ENCODE measurements at places on chromosomes 11 and 22. TPM values are rescaled to one million over a fixed set of nuclear protein-coding genes. Genes with fewer than 3 reads are reported as not detected.

RCOR2 gene
- not detected for total RNA-seq

CCDC87 gene
- 0.22 TPM for total RNA-seq

SHANK2 gene
- total RNA-seq: 0.24 TPM

MAFF gene
- 4.5 TPM for total RNA-seq

DRD4 gene
- total RNA-seq: 0.49 TPM

BEST1 gene
- 0.44 TPM for total RNA-seq

OR8D4 gene
- not detected for total RNA-seq

LIN7C gene
- total RNA-seq: 23.5 TPM

SLC16A8 gene
- not detected for total RNA-seq

PHETA2 gene
- total RNA-seq: 2.7 TPM

OR10G7 gene
- total RNA-seq: not detected

CDON gene
- total RNA-seq: 0.24 TPM

KRTAP5-6 gene
- not detected for total RNA-seq

ST14 gene
- total RNA-seq: 23.9 TPM

ANKRD42 gene
- 6.6 TPM for total RNA-seq

PARVB gene
- total RNA-seq: 53.5 TPM

DGAT2 gene
- 6.9 TPM for total RNA-seq

GLYATL2 gene
- total RNA-seq: not detected

FAM83F gene
- total RNA-seq: 0.02 TPM

TIGD3 gene
- 1.4 TPM for total RNA-seq

FBLN1 gene
- total RNA-seq: not detected

MMP1 gene
- not detected for total RNA-seq

OR52I1 gene
- not detected for total RNA-seq

APOL5 gene
- total RNA-seq: not detected

MB gene
- total RNA-seq: not detected

TH gene
- total RNA-seq: not detected

NXPE4 gene
- not detected for total RNA-seq

SLC6A5 gene
- total RNA-seq: not detected

KLHL22 gene
- 22.4 TPM for total RNA-seq

CCDC81 gene
- total RNA-seq: 0.82 TPM

CADM1 gene
- total RNA-seq: 0.86 TPM

RASGRP2 gene
- 165 TPM for total RNA-seq

MPEG1 gene
- total RNA-seq: 145 TPM

FAM180B gene
- total RNA-seq: not detected

SYNGR1 gene
- total RNA-seq: 10.0 TPM

ZDHHC5 gene
- 60.7 TPM for total RNA-seq

GRAMD1B gene
- total RNA-seq: 12.4 TPM

JAM3 gene
- 16.2 TPM for total RNA-seq

POU2AF3 gene
- 0.82 TPM for total RNA-seq

ARHGEF17 gene
- not detected for total RNA-seq

SLC22A12 gene
- not detected for total RNA-seq

KRTAP5-1 gene
- total RNA-seq: not detected

TTC28 gene
- total RNA-seq: 6.2 TPM

MS4A8 gene
- not detected for total RNA-seq

CHADL gene
- not detected for total RNA-seq

CYB561A3 gene
- 397 TPM for total RNA-seq

PYGM gene
- total RNA-seq: 4.8 TPM

MYO7A gene
- 5.4 TPM for total RNA-seq

PARVG gene
- total RNA-seq: 91.6 TPM

CWC15 gene
- total RNA-seq: 69.1 TPM

CSF2RB gene
- 141 TPM for total RNA-seq

CCDC116 gene
- total RNA-seq: 1.2 TPM

TBX10 gene
- not detected for total RNA-seq

TMEM126B gene
- 35.5 TPM for total RNA-seq

FAM181B gene
- total RNA-seq: not detected

MS4A4E gene
- total RNA-seq: not detected

SYCE3 gene
- total RNA-seq: not detected

MAP6 gene
- total RNA-seq: 0.40 TPM
